ENCODE measurements at places on chromosomes 1 and 21. TPM values are rescaled to one million over a fixed set of nuclear protein-coding genes. Genes with fewer than 3 reads are reported as not detected.
A peak's percentile ranks its signal among the peaks of the same experiment; 100 is the strongest.

CLCA2 gene
- 0.19 TPM for polyA plus RNA-seq

TOMM40L gene
- 5.8 TPM for polyA plus RNA-seq

SPRR1B gene
- polyA plus RNA-seq, result not detected

PPFIA4 gene
- 3.2 TPM for polyA plus RNA-seq

EPHA2 gene
- 8.0 TPM for polyA plus RNA-seq

ZNF648 gene
- not detected for polyA plus RNA-seq

HAO2 gene
- polyA plus RNA-seq, result not detected

MAEL gene
- polyA plus RNA-seq, result not detected

- no peaks in the 10 kb centered on the region for H3K36me3 ChIP-seq
- no peaks in the 10 kb centered on the region for H3K4me1 ChIP-seq
- no peak overlapping the region for H3K4me3 ChIP-seq
- H3K27ac ChIP-seq, result no peak overlapping the region
- no peak for DNase-seq
- H3K27me3 ChIP-seq, result no peaks in the 10 kb centered on the region
Observed at GRCh38 chr1:116152950-116153691, 41.9 kb downstream of the MAB21L3 start.

DNA sequence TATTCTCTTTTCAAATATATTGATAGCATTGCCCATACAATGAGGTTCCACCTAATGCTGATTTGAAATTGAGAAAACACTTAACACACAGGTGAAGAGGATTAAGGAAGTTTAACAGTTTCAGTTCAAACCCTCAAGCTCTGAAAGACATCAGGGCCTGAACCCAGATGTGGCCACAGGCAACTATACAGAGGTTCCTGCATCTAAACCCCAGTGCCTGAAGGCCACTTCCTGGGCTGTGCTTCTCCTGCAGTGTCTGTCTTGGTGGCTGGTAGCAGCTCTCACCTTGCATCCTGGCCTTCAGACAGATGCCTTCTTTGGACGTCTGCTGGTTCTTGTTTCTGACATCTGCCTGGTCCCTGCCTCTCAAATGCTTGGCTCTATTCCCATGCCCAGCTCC is 25.1 kb upstream of the NGF start:
- H3K27me3 ChIP-seq, result no peaks in the 10 kb centered on the region
- no peak for DNase-seq
- H3K4me1 ChIP-seq, result peaks cover 8% of the 10 kb centered on the region
- H3K27ac ChIP-seq, result no peak overlapping the region
- no peaks in the 10 kb centered on the region for H3K36me3 ChIP-seq

- DNase-seq, result no peak
- no peaks in the 10 kb centered on the region for H3K36me3 ChIP-seq
- no peak overlapping the region for H3K27ac ChIP-seq
- no peaks in the 10 kb centered on the region for H3K4me1 ChIP-seq
- H3K27me3 ChIP-seq, result no peaks in the 10 kb centered on the region
- no peak overlapping the region for H3K4me3 ChIP-seq
Observed at GRCh38 chr1:172117800-172118199, 276.5 kb downstream of the DNM3 start.

GRCh38 chr1:7046314-7046713 is 261.1 kb downstream of the CAMTA1 start:
- H3K4me1 ChIP-seq, result no peaks in the 10 kb centered on the region
- no peak overlapping the region for H3K27ac ChIP-seq
- H3K27me3 ChIP-seq, result peaks cover 19% of the 10 kb centered on the region

DNA sequence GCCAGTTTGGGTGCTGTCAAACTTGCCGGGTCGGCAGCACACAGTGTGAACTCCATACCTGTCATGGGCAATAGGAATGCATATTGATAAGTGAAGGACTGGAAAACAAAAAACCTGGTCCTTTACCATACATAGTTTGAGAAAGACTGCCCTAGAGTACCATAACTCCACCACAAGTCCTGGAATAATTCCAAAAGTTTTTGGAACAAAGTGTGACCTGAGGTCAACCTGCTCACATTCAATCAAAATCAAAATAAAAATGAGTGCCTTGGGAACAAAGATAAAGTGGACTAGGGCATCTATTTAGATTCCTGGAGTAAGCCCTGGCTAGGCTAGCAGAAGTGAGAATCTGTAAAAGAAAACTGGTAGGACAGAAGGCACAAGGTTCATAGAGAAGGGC is 7.6 kb downstream of the PEX19 start:
- no peaks in the 10 kb centered on the region for H3K27me3 ChIP-seq
- H3K36me3 ChIP-seq, result peaks cover 40% of the 10 kb centered on the region
- no peak overlapping the region for H3K27ac ChIP-seq
- H3K4me3 ChIP-seq, result no peak overlapping the region

DNA sequence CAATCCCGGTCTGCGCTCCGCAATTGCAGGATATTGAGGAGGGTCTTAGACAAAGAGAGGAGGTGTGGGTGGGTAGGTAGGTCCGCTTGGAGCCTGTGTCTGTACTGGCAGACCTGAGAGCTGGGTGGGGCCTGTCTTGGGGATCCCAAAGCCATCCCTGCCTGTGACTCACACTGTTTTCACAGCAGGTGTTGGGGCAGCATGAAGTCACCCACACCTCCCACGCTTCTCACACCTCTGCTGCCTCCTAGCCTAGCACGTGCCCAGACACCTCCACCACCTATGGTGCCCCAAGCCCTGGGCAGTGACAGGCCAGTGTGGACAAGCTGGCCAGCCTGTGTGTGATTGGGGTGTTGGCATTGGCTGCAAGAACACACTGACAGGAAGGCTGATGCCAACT is 65.7 kb upstream of the ECE1 start:
- H3K4me3 ChIP-seq, result no peak overlapping the region
- no peak for DNase-seq
- H3K27me3 ChIP-seq, result no peaks in the 10 kb centered on the region
- no peaks in the 10 kb centered on the region for H3K36me3 ChIP-seq
- no peaks in the 10 kb centered on the region for H3K4me1 ChIP-seq

DNA sequence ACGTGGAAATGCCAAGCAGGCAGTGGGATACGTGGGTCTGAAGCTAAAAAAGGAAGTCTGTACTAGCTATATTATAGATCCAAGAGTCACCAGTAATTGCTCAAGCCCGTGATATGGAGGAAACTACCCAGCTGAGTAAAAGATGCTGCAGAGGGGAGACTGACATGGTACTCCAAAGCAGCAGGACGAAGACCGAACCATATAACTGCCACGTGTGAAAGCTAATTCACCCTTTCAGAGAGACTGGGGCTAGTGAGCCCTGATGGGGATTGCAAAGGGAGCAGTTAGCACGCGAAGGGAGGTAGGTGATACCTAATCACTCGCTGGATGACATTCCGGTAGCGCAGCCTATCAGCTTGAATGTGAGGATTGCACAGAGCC is 316 bp downstream of the AP4B1 start:
- H3K27me3 ChIP-seq, result no peaks in the 10 kb centered on the region
- DNase-seq, result no peak
- H3K4me3 ChIP-seq, result peak overlapping the region; percentile 86

DNA sequence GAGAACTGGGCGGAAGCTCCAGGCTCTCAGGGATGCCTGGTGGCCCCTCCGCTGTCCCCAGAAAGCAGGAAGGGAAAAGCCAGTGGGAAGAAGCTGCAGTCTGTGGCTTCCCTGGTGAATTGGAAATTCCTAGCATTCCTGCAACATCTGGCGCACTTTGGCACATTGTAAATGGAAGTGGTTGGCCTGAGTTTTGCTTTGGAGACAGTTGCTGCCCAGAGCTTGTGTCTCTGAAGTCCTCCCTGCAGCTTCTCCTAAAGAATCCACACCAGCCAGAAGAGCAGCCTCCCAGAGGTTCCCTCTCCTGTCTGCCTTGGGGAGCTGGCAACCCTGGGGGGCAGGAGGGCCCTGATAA is 48.2 kb downstream of the ARHGEF10L start:
- H3K4me3 ChIP-seq, result no peak overlapping the region
- peak; percentile 88 for DNase-seq
- H3K4me1 ChIP-seq, result peaks cover 37% of the 10 kb centered on the region
- H3K36me3 ChIP-seq, result no peaks in the 10 kb centered on the region
- peak overlapping the region; percentile 98 for H3K27ac ChIP-seq

GRCh38 chr1:116769104-116769452 is 14.8 kb downstream of the CD2 start:
- DNase-seq, result no peak
- peaks cover 9% of the 10 kb centered on the region for H3K4me1 ChIP-seq
- 0 out of 2 replicates have a peak, but pooled peaks cover 4% of the 10 kb centered on the region for H3K27me3 ChIP-seq
- no peaks in the 10 kb centered on the region for H3K36me3 ChIP-seq

DNA sequence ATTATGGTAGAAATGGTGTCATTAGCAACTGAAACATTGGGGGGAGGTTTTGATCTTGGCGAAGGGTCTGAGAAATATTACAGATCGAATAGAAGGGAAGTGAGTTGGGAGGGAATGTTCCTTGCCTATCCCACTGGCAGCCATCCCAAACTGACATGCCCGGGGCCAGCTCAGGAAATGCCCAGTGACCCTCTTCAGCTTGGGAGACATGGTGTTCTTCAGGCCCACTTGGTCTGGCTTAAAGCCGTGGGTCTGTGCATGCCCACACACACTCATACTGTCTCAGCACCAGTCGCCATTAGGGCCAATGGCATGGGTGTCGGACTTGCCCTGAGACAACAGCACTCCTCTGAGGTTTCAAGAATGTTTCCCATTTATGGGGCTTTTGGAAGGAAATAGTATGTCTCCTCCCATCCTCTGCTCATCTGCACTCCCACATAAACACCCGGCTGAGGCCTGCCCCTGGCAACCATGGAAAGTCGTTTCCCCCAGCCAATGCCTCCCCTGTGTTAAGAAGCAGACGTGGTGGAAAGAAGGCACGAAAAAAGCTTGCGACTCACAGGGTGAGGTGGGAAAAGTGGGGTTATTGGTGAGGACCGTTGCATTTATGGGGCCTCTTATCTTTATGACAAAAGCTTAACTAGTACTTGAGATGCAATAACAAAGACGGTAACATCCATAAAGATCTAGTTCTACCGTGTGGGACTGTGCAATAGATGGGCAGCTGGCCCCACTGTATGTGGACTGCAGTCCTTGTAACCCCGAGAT is 2.0 kb downstream of the RNF186 start:
- no peaks in the 10 kb centered on the region for H3K4me1 ChIP-seq
- H3K36me3 ChIP-seq, result no peaks in the 10 kb centered on the region
- no peak overlapping the region for H3K4me3 ChIP-seq
- H3K27ac ChIP-seq, result no peak overlapping the region
- DNase-seq, result no peak

GRCh38 chr1:167430134-167430848 is 88.0 kb downstream of the CD247 start:
- no peaks in the 10 kb centered on the region for H3K27me3 ChIP-seq
- no peak overlapping the region for H3K27ac ChIP-seq
- no peak for DNase-seq
- H3K36me3 ChIP-seq, result no peaks in the 10 kb centered on the region
- H3K4me1 ChIP-seq, result peaks cover 8% of the 10 kb centered on the region
- no peak overlapping the region for H3K4me3 ChIP-seq

GRCh38 chr21:38938343-38938742 is 132.6 kb downstream of the ETS2 start:
- peak; percentile 50 for DNase-seq
- no peaks in the 10 kb centered on the region for H3K4me1 ChIP-seq
- no peak overlapping the region for H3K27ac ChIP-seq
- no peaks in the 10 kb centered on the region for H3K27me3 ChIP-seq
- no peaks in the 10 kb centered on the region for H3K36me3 ChIP-seq
- no peak overlapping the region for H3K4me3 ChIP-seq

- H3K27ac ChIP-seq, result no peak overlapping the region
- H3K4me1 ChIP-seq, result no peaks in the 10 kb centered on the region
- no peaks in the 10 kb centered on the region for H3K36me3 ChIP-seq
- H3K27me3 ChIP-seq, result no peaks in the 10 kb centered on the region
Observed at GRCh38 chr1:24900985-24901781, 28.9 kb downstream of the RUNX3 start.

- peak overlapping the region; percentile 87 for H3K4me3 ChIP-seq
- peak; percentile 66 for DNase-seq
- H3K4me1 ChIP-seq, result peaks cover 28% of the 10 kb centered on the region
- no peaks in the 10 kb centered on the region for H3K36me3 ChIP-seq
Observed at GRCh38 chr1:32816676-32817158, 441 bp downstream of the YARS1 start.
